ENCODE measurements at places on chromosomes 7 and 10. TPM values are rescaled to one million over a fixed set of nuclear protein-coding genes. Genes with fewer than 3 reads are reported as not detected.

The CCDC172 gene
- not detected for total RNA-seq

The GATAD1 gene
- total RNA-seq: 13.5 TPM

The GATA3 gene
- total RNA-seq: 141 TPM

The HDAC9 gene
- 0.73 TPM for total RNA-seq

The MCM10 gene
- total RNA-seq: 0.16 TPM

The IRF5 gene
- total RNA-seq: 1.8 TPM

The JCAD gene
- total RNA-seq: not detected

The PLEKHS1 gene
- 0.08 TPM for total RNA-seq

The ASB10 gene
- total RNA-seq: not detected

The ZNF775 gene
- 0.38 TPM for total RNA-seq

The MRC1 gene
- 0.08 TPM for total RNA-seq

The CNPY1 gene
- not detected for total RNA-seq

The AKR1C3 gene
- 2.0 TPM for total RNA-seq

The HSPB1 gene
- 38.0 TPM for total RNA-seq

The MMRN2 gene
- 1.8 TPM for total RNA-seq

The LDB1 gene
- 116 TPM for total RNA-seq

The SUN3 gene
- not detected for total RNA-seq

The DDX50 gene
- 46.8 TPM for total RNA-seq

The SLC16A9 gene
- not detected for total RNA-seq

The HYAL4 gene
- total RNA-seq: not detected

The SLC26A4 gene
- total RNA-seq: not detected

The CALN1 gene
- 0.06 TPM for total RNA-seq

The ITPRID1 gene
- total RNA-seq: not detected

Data from CD4-positive, alpha-beta T cell (primary cell).